ENCODE measurements at places on chromosomes 2 and 18.

GRCh38 chr2:196750977-196751631 lies 48.4 kb downstream of the GTF3C3 start:
- DNase-seq = peak; percentile 27

- DNase-seq = no peak
Measured at GRCh38 chr2:129761569-129762021, 217.9 kb upstream of the RAB6C start.

DNA sequence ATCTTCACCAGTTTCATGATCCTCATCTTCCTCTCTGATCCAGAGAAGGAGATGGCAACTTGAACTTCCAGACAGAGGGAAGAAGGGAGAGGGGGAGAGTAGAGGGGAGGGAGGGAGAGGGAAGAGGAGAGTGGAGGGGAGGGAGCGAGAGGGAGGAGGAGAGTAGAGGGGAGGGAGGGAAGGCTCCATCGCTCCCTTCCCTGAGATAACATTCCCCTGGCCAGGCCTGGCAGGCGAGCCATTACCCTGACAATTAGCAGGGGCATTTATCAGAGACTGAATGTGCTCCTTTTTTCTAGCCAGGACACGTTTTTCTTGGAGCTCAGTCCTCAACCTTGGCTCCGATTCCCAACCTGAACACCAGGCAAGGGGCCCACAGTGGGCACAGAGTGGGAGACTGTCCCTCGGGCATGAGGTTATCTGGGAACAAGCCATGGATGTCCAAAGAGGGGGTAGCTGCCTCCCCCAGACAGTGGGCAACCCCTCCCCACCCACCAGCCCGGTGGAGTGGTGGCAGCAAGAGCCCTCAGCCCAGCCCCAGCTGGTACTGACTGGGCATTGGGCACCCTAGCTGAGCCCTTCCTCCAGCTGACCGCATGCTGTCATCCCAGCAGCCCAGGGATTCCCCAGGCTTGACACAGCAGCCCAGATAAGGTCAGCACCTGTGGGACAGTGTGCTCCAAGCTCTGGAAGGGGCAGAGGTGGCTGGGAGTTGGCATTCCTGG lies 81.8 kb downstream of the TNS1 start:
- no peak for DNase-seq

DNA sequence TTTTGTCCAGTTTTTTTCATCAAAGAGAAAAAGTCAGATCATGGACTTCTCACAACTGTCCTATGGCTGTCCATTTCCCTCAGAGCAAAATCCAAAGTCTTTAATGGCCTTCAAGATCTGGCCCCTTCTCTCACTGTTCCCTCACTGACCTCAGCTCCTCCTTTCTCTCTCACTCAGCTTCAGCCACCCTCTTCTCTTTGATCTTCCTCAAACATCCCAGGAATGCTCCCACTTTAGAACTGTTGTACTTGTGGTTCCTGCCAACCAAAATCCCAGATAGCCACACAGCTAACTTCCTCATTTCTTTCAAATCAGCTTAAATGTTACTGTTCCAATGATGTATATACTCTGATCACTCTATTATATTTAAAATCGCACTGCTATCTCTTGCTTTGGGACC lies 82.9 kb downstream of the NUP35 start:
- DNase-seq = no peak

GRCh38 chr18:24959051-24959476 lies 392.9 kb downstream of the ZNF521 start:
- no peak for DNase-seq

DNA sequence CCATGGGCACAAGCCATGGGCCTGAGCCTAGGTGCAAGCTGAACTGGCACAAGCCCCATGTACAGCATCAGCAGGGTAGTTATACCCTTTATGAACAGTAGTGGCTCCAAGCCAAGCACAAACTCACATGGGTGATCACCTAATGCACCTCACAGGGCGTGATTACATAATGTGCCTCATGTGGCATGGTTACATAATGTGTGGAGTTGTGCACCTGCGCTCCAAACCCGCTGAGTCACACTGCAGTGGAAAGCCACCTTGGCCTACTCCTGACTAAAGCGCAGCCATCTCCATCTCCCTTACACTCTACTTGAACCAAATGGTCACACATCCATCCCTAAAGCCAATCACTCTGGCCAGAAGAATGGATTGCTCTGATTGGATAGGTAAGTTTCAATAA lies 279.7 kb downstream of the MBD2 start:
- DNase-seq = no peak

GRCh38 chr2:10091182-10091888 lies 11.1 kb upstream of the CYS1 start:
- DNase-seq = no peak

DNA sequence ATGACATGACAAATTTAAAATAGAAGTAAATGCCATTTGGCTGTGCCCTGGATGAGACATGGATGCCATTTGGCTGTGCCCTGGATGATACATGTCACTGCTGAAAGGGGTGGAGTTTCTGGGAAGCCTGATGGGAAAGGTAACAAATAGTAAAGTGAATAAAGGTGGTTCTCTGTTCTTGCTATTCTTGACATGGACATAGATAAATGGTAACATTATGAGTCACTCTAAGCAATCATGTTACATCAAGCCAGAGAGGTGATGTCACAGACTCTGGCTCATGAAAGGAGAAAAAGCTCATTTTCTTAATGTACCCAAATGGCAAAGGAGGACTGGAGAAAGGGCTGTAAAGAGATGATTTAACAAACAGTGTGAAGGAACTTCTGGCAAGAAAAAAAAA lies 86.4 kb downstream of the EML6 start:
- no peak for DNase-seq

GRCh38 chr18:12372406-12372805 lies 4.6 kb downstream of the AFG3L2 start:
- DNase-seq = no peak

DNA sequence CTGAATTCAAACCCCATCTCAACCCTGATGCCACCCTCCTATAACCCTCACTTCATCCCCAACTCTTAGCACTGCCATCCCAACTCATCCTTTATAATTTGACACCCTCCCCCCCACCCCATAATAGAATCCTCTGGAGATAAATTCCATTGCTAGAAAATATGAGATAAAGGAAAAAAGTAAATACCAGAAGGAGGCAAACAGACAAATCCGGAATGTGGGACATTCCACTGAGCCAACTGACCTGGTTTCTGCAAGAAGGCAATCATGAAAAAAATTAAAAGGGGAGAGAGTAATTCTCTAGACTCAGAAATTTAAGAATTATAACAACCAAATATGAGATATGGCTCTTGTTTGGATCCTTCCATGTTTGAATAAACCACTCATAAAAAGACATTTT lies 132.4 kb downstream of the CYP26B1 start:
- no peak for DNase-seq

DNA sequence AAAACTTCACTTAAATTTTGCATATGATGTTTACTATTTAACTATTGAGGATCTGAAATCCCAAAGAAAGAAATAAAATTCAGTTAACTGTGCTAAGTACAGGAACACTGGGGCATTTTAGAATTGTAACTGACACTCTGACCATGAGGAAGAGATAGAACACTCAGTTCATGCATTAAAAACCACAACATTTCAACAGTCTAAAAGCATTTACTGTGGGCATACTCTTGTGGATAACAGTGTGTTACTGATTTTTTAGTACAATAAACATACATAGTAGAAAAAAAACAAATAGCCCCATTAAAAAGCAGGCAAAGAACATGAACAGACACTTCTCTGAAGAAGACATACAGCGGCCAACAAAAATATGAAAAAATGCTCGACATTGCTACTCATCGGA lies 1122.7 kb upstream of the PIK3C3 start:
- no peak for DNase-seq

GRCh38 chr2:71548646-71549425 lies 95.5 kb downstream of the DYSF start:
- peak; percentile 21 for DNase-seq

DNA sequence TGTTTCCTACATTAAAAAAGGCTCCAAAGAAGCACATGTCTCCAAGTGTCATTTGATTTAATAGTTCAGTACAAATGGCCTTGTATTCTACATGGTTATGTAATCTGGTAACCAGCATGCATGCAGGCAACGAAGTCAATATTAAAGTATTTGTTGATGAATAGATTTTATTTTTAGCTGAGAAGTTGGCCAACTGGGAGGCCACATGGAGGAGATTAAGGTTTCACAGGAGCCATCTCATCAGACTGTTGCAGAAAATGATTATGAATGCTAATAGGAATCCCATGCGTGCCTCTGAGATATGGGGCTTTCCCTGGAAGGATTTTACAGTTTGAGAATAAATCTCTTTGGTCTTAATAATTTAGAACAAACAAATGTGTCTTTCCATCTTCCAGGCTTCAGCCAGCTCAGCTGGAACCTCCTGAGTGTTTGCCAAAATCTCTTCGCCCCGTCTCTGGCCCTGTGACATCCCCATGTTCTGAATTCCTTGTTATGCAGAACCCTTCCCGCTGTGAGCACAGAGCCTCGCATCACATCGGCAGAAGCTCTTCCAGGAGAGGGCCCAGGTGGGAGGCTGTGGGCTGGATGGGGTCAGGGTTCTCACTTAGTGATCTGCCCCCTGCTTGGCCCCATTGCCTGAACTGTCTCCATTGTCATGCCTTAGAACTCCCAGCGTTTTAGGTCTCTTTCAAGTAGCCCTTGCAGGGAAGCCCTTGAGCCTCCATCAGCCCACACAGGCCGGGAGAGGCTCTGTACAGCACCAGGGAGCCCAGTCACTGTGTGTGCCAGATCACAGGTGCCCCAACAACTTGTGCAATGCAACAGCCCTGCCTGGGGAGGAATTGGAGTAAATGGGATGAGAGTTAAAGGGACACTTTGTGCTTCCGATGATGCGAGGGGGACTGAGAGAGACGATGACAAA lies 190.5 kb upstream of the TWIST2 start:
- no peak for DNase-seq

DNA sequence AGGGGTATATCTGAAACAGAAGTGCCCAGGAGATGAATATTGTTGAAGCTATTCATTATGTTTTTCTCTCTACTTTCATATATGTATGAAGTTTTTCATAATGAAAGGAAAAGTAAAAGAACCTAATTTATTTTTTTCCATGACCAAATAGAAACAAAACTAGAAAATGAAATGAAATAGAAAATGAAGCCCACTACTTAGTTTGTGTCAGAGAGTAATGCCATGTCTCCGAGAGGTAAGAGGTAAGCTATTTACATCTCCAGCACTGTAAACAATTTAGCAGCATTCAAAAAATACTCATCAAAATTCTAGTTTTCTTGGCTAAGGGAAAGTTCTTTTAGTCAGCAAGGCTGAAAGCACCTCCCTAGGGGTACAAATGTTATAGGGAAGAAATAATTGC lies 238.6 kb downstream of the PTH2R start:
- no peak for DNase-seq

DNA sequence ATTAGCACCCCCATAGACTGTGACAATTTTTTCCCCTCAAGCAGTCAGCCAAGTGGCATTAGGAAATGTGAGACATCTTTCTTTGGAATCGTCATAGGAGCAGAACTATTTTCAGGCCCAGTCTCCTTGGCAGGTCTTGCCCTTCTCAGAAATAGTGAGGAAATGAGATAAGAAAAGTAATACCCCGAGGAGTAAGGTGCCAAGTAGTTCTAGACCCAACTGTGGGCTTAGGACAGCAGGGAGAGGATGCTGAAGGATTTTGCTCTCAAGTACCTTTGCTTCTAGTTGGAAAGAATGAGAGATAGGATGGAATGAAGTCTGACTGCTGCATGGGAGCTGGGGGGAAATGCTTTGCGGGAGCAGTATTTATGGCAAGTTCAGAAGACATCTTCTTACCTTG lies 31.8 kb downstream of the PRKCE start:
- no peak for DNase-seq

DNA sequence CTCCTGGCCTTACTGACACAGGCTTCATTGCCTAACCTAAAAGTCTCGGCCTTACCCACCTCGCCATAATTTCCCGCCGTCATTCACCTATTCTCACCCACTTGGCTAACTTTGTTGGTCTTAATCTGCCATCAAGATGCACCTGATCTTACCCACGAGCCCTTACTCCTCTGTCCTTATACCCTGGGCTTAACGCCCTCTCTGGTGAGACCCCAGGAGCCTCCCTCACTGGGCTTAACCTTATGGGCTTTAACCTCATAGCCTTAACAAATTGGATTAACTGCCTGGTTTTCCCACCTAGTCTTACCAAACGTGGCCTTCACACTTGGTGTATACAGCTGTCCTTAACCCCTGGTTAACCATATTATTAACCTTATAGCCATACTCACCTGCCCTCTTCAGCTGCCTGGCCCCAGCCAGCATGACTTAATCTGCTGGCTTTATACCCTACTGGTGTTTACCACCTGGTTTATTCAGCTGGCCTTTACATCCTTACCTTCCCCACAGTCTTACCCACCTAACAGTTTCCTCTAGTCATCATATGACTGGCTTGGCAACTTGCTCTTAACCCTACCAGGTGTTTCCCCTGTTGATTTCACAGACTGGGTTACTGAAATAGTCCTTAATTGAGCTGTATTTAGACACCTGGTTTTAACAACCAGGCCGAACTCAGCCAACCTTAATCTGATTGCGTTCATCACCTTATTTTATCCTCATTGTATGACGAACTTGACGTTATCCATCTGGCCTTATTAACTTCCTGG lies 132.0 kb upstream of the ZSWIM2 start:
- no peak for DNase-seq

GRCh38 chr2:191693166-191693565 lies 15.2 kb downstream of the NABP1 start:
- DNase-seq = no peak

GRCh38 chr2:218885981-218886947 lies 5.6 kb downstream of the WNT10A start:
- no peak for DNase-seq

DNA sequence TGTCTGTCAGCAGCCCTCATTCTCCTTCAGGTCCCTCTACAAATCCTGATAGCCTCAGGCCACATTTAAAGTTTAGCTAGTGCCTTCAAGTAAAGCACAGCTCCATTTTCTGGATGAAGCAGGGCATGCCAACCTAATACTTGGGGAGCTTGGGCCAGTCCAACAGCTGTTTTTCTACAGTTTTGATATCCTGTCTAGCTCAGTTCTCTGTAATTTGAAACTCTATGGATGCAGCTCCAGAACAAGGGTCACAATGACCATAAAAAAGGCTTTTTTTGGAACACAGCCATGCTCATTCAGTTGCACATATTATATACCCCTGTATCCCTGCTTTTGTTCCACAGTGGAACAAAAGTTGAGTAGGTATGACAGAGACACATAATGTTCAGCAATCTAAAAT lies 373.5 kb downstream of the SUCLG1 start:
- DNase-seq = no peak

DNA sequence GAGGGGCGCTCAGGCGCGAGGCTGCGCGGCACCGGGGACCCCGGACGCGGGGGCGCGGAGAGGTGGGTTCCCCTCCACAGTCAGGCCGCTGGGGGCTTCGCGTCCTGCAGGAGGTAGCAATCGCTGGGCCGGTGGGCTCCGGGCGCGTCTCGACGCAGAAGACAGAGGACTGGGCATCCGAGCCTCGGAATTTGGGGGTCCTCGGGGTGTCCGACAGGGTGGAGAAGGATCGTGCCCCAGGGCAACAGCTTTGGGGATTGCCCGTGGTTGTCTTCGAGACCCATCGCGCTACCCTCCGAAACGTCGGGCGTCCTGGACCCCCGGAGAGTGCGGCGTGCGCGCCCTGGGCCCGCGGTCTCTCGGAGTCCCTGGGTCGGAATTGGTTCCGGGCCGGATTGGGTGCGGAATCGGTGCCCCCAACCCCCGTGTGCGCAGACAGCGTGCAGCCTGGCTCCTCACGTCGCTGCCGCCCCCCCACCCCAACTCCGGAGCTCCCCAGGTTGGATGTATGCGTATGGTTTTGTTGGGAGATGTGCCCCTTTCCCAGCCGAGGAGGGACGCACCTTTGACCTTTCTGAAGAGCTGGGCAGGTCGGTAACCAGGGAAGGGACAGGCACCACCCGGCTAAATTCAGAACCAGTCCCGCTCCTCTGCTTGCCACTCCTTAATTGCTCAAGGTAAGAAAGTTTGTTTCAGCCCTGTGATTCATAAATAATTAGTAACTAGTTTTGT lies 750 bp downstream of the NPAS2 start:
- no peak for DNase-seq
